ENCODE measurements at places on chromosomes 1 and 21. TPM values are rescaled to one million over a fixed set of nuclear protein-coding genes. Genes with fewer than 3 reads are reported as not detected.

DNA sequence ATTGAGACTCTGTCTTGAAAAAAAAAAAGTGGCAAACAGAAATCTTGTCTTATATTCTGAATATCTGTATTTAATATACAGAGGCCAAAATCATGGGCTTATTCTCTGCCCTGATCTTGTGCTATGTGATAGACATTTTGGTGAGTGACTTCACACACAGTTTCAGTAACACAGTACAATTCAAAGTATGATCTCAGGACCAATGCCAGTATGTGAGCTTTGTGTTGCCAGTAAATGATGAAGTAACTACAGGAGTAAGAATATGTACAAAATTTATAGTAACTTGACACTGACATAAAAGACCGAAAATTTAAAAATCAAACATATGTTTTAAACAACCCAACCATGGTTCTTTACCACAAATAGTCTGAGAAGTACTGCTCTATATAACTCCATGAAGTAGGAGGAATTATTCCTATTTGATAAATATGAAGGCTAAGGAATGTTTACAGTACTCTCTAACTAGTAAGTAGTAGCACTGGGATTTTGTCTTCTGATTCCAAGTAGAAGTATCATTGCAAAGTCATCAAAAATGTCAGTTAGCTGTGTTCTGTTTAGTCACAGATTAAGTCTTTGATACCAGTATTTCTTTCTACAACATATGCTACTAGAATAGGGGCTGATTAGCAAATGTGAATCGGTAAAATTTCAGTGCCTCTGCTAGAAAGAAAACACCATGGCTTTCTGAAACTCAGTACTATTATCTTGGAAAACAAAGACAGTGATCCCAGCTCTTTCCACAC, 25.3 kb downstream of the DPH5 start:
- H3K27me3 ChIP-seq, result no peaks in the 10 kb centered on the region
- no peak overlapping the region for H3K4me3 ChIP-seq
- DNase-seq, result no peak
- no peak overlapping the region for H3K27ac ChIP-seq
- H3K36me3 ChIP-seq, result peaks cover 30% of the 10 kb centered on the region
- no peaks in the 10 kb centered on the region for H3K4me1 ChIP-seq

The CNTN2 gene
- 0.88 TPM for total RNA-seq

The FABP3 gene
- 9.0 TPM for total RNA-seq

The NBPF6 gene
- not detected for total RNA-seq

The SMYD2 gene
- total RNA-seq, result 8.6 TPM

The KDF1 gene
- 19.5 TPM for total RNA-seq

GRCh38 chr1:152873495-152873894, 4.6 kb upstream of the SMCP start:
- H3K36me3 ChIP-seq, result peaks cover 2% of the 10 kb centered on the region
- H3K4me3 ChIP-seq, result no peak overlapping the region
- no peaks in the 10 kb centered on the region for H3K27me3 ChIP-seq
- no peak for DNase-seq
- H3K27ac ChIP-seq, result no peak overlapping the region
- no peaks in the 10 kb centered on the region for H3K4me1 ChIP-seq

DNA sequence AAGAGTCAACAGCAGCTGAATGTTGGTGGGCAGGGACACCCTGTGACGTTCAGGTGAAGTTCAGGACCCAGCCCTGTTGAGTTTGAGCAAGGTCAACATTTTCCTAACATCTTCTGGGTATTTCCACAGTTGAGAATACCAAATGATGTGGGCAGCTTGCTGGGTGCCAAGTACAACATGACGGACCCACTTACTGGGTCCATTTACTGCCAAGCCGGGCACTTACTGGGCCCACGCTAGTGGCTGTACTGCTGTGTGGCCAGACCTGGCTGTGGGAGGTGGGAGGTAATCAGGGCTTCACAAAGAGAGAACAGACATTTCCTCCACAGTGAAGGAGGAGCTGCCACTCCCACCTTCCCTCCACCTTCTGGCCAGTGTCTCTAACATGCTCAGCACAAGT, 99.2 kb downstream of the PSMG1 start:
- no peak overlapping the region for H3K27ac ChIP-seq
- H3K4me1 ChIP-seq, result peaks cover 8% of the 10 kb centered on the region
- H3K4me3 ChIP-seq, result no peak overlapping the region

DNA sequence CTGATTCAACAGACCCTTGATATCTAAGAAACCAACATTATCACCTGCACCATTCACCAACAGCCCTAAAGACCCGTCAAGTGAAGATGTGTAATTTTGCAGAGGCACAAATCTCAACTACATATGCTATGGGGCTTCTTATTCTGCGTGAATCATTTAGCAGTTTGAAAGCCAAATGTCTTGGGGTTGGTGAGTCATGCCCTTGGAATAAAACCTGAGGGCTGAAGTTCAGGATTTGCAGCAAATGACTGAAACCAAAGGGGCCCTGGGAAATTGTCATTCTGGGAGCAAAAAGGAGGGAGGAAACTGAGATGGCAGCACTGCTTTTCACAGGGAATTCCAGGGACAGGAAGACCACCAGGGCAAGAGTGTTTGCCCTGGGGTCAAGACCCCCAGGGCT, 79.2 kb upstream of the TNR start:
- H3K27ac ChIP-seq, result no peak overlapping the region
- H3K36me3 ChIP-seq, result peaks cover 3% of the 10 kb centered on the region
- no peak overlapping the region for H3K4me3 ChIP-seq
- no peaks in the 10 kb centered on the region for H3K4me1 ChIP-seq

The ADORA3 gene
- total RNA-seq, result not detected

- peaks cover 6% of the 10 kb centered on the region for H3K4me1 ChIP-seq
- no peaks in the 10 kb centered on the region for H3K27me3 ChIP-seq
- H3K27ac ChIP-seq, result no peak overlapping the region
- no peak for DNase-seq
- peak overlapping the region; percentile 2 for H3K4me3 ChIP-seq
Measured at GRCh38 chr1:30844631-30845030, 63.9 kb downstream of the SDC3 start.

The FLG2 gene
- not detected for total RNA-seq

The UBE2U gene
- not detected for total RNA-seq

GRCh38 chr1:229378586-229379367, 35.9 kb upstream of the CCSAP start:
- no peaks in the 10 kb centered on the region for H3K27me3 ChIP-seq
- no peaks in the 10 kb centered on the region for H3K36me3 ChIP-seq
- no peak overlapping the region for H3K27ac ChIP-seq
- peak overlapping the region; percentile 27 for H3K4me3 ChIP-seq
- no peak for DNase-seq

The NCF2 gene
- total RNA-seq, result not detected

The LY9 gene
- total RNA-seq, result not detected

GRCh38 chr1:65435987-65436386, 15.5 kb downstream of the LEPR start:
- H3K4me3 ChIP-seq, result no peak overlapping the region

- H3K27ac ChIP-seq, result no peak overlapping the region
- H3K36me3 ChIP-seq, result no peaks in the 10 kb centered on the region
- H3K4me3 ChIP-seq, result no peak overlapping the region
- no peaks in the 10 kb centered on the region for H3K27me3 ChIP-seq
- DNase-seq, result peak; percentile 62
Measured at GRCh38 chr1:202656057-202656456, 54.2 kb downstream of the SYT2 start.

The SERPINC1 gene
- not detected for total RNA-seq

The DAB1 gene
- 9.2 TPM for total RNA-seq

DNA sequence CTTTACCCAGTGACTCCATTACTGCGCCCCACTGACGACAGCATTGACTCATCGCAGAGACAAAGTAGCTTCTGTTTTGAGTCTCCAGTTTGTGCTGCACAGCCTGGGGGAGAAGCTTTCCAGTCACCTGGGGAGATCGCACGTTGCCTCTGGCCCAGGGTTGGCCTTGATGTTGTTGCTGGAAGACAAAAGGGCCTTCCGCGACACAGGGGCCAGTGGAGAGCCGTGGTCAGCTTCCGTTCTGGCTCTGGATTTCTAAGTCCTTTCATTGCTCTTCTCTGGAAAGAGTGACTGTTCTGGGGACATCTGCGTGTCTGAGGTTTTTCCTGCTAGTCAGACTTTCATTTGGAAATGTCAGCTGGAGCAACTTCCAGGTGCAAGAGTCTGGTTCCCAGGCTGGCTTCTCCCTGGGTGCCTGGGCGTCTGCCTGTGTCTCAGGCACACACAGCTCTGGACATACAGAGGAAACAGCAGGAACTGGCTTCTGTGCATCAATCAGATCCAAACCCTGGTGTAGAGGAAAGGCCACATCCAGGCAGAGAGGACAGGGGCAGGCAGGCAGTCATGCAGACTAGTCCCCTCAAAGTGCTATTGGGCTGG, 257.0 kb downstream of the SIPA1L2 start:
- no peaks in the 10 kb centered on the region for H3K27me3 ChIP-seq
- no peak for DNase-seq

DNA sequence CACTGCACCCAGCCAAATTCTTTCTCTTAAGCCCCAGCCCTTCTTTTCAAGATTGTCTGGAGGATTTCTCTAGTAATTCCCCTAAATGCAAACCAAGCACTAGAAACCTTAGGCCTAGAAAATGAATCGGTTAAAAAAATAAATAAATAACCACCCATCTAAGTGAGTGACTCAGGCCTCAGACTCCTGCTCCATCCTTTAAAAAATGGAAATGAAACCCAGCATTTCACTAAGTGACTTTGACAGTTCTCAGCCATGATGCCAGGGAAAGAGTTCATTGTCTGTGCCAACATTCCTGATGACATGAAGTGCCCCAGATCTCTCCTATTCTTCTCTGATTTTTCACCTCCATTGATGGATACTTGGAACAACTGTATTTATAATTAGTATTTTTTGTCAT, 415.2 kb upstream of the DAB1 start:
- H3K27me3 ChIP-seq, result no peaks in the 10 kb centered on the region
- H3K4me3 ChIP-seq, result no peak overlapping the region
- H3K36me3 ChIP-seq, result peaks cover 27% of the 10 kb centered on the region
- no peaks in the 10 kb centered on the region for H3K4me1 ChIP-seq
- H3K27ac ChIP-seq, result no peak overlapping the region

DNA sequence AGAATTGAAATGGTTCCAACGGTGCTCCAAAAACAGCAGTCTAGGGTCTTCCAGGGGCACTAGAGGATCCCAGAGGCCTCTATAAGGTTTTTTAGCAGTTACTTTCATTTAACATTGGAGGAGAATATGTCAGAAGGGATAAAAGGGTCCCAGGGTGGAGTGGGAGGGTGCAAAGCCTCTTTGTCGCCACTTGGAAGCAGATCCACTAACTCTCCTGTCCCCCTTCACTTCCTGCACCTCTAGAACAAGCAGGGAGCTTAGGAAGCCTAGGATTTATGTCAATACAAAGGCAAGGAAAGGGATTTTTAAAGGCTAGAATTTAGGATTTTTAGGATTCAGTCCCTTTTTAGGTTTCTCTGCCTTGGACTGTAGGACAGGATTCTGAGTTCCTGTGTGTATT, 8.3 kb downstream of the PCP4L1 start:
- no peaks in the 10 kb centered on the region for H3K27me3 ChIP-seq
- H3K27ac ChIP-seq, result no peak overlapping the region
- H3K36me3 ChIP-seq, result no peaks in the 10 kb centered on the region
- DNase-seq, result no peak

The EVA1C gene
- total RNA-seq, result 0.98 TPM

DNA sequence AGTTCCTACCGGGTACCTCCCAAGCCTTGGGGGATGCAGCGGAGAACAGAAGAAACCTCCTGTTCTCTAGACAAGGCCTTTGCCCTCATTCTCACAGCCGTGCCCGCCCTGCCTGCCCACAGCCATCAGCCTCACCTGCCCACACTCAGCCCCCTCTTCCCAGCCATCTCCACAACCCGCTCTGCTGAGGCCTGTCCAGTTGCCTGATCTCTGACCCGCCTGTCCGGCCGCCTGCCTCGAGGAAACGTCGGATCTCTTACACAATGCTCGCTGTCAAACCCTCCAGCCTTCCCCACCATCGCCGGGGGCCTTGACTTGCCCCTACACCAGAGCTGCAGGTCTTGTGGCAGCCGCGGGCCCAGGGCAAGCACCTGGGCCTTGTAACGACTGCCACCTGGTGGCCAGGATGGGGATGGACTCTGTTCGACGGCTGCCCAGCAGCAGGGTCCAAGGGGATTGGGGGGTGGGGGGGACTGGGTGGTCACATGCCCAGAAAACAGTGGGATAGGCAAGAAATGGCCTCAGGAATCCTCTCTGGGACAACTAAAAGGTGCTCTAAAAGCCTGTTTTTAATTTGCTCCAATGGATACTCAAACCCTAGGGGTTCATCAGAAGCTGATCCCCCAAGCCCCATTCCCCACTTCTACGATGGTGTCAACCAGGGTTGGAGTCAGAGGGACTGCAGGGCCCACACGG, 31.0 kb downstream of the SLC45A1 start:
- no peaks in the 10 kb centered on the region for H3K27me3 ChIP-seq
- peak overlapping the region; percentile 53 for H3K4me3 ChIP-seq
- no peak overlapping the region for H3K27ac ChIP-seq

The ATP1A4 gene
- total RNA-seq, result 0.20 TPM

The SIM2 gene
- total RNA-seq, result not detected

The HSPA6 gene
- total RNA-seq, result not detected

The BTF3L4 gene
- 100 TPM for total RNA-seq

GRCh38 chr1:53577761-53578100, 118.5 kb downstream of the DMRTB1 start:
- H3K4me3 ChIP-seq, result no peak overlapping the region
- no peaks in the 10 kb centered on the region for H3K36me3 ChIP-seq
- H3K4me1 ChIP-seq, result no peaks in the 10 kb centered on the region

The FCER1G gene
- 0.90 TPM for total RNA-seq

DNA sequence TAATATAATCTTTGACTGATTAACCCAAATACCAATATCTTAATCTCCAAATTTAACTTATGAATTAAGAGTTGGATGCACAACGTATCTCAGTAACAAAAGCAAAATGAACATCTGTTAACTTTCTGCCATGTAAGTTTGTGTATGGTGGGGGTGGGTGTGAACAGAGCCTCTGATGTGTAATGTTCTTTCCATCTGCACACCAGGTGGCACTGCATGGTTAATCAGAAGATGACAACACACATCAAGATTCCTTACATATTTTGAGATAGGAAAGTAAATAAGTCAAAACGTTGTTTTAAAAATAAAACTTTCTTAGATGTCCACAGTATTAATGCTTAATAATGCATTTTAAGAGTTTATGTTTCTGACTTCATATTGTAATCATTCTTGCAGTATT, 251.9 kb downstream of the DPYD start:
- no peaks in the 10 kb centered on the region for H3K36me3 ChIP-seq
- no peak for DNase-seq
- no peaks in the 10 kb centered on the region for H3K4me1 ChIP-seq

- H3K4me3 ChIP-seq, result no peak overlapping the region
- DNase-seq, result no peak
- H3K27me3 ChIP-seq, result no peaks in the 10 kb centered on the region
- H3K4me1 ChIP-seq, result no peaks in the 10 kb centered on the region
Measured at GRCh38 chr1:185644531-185644930, 89.7 kb upstream of the HMCN1 start.

DNA sequence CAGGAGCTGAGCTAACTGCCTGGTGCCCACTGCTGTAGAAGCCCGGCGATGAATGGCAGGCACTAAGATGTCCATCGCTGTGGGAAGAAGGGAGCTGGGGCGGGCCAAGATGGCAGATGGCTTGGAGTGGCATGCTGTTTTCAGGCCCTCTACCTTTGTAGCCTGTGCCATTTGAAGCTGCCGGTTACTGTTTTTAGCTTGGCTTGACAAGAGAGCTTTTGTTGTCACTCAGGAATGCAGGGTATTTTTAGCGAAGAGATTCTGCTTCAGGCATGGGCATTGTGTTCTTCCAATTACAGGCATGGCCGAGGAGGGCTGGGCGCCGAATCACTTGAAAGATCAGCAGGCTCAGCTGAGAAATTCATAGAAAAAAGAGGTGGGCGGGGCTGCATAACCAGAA, 348.7 kb downstream of the RPS6KC1 start:
- H3K4me3 ChIP-seq, result no peak overlapping the region
- no peaks in the 10 kb centered on the region for H3K36me3 ChIP-seq
- no peaks in the 10 kb centered on the region for H3K27me3 ChIP-seq
- no peaks in the 10 kb centered on the region for H3K4me1 ChIP-seq

The CCDC17 gene
- 1.9 TPM for total RNA-seq

The GSTM5 gene
- total RNA-seq, result not detected

Data from H9 (cell line).